ENCODE measurements at places on chromosomes 7 and 10. TPM values are rescaled to one million over a fixed set of nuclear protein-coding genes. Genes with fewer than 3 reads are reported as not detected.
A peak's percentile ranks its signal among the peaks of the same experiment; 100 is the strongest.

- H3K4me3 ChIP-seq: no peak overlapping the region
- no peak overlapping the region for H3K27ac ChIP-seq
- no peaks in the 10 kb centered on the region for H3K36me3 ChIP-seq
- H3K4me1 ChIP-seq: no peaks in the 10 kb centered on the region
Measured at GRCh38 chr10:91054325-91054724, 133.4 kb upstream of the ANKRD1 start.

- no peak for DNase-seq
- H3K4me3 ChIP-seq: no peak overlapping the region
- H3K4me1 ChIP-seq: no peaks in the 10 kb centered on the region
Measured at GRCh38 chr10:131870831-131871672, 29.8 kb upstream of the PPP2R2D start.

DNA sequence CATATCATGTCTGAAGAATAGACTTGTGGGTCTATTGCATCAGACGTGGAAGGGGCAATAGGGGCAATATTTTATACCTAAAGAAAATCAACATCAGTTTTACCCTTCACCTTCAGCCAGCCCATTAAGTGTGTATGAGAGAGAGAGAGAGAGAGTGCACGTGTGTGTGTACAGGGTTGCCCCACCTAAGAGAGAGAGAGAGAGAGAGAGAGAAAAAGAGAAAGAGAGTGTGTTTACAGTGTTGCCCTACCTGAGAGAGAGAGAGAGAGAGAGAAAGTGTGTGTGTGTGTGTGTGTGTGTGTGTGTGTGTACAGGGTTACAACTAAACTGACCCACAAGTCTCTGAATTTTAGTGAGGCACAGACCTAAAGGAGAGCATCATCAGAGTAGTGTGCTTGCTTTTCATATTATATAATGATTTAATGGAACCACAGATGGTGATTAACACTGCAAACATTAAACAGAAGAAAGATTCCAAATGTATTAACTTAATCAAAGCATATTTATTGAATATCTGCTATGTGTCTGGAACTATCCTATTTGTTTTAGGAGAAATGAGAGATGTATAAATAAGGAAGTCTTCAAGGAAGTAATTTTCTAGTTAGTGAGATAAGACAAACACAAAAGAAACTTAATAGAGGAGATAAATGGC, 66.8 kb downstream of the CD36 start:
- no peak for DNase-seq
- no peaks in the 10 kb centered on the region for H3K36me3 ChIP-seq
- no peaks in the 10 kb centered on the region for H3K27me3 ChIP-seq
- H3K27ac ChIP-seq: no peak overlapping the region
- no peak overlapping the region for H3K4me3 ChIP-seq

- peaks cover 39% of the 10 kb centered on the region for H3K27me3 ChIP-seq
- H3K4me3 ChIP-seq: no peak overlapping the region
- peaks cover 9% of the 10 kb centered on the region for H3K4me1 ChIP-seq
Measured at GRCh38 chr7:28855538-28856217, 102.5 kb downstream of the TRIL start.

- H3K4me1 ChIP-seq: no peaks in the 10 kb centered on the region
- no peak overlapping the region for H3K27ac ChIP-seq
- H3K36me3 ChIP-seq: no peaks in the 10 kb centered on the region
Measured at GRCh38 chr10:115001506-115002381, 63.7 kb downstream of the TRUB1 start.

DNA sequence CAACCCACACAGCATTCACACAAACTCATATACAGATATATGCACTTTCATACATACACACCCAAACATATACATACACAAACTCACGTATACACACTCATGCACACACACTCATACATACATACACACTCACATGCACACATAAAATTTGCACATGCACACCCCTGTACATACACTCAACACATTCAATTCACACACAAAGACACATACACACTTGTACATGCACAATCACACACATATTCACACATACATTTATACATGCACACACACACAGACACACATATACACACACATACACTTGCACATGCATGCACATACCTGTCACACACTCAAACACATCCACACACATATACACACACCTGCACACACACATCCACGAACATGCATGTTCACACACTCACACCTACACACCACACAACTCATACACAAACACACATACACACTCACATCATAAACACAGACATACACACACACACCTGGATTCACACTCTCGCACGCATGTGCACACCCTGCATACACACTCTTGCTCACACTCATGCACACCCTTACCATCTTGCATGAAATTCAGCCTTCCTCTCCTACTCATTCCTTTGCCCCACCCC, 451.2 kb downstream of the GRID1 start:
- H3K4me3 ChIP-seq: no peak overlapping the region
- no peak overlapping the region for H3K27ac ChIP-seq
- no peaks in the 10 kb centered on the region for H3K27me3 ChIP-seq
- DNase-seq: no peak

DNA sequence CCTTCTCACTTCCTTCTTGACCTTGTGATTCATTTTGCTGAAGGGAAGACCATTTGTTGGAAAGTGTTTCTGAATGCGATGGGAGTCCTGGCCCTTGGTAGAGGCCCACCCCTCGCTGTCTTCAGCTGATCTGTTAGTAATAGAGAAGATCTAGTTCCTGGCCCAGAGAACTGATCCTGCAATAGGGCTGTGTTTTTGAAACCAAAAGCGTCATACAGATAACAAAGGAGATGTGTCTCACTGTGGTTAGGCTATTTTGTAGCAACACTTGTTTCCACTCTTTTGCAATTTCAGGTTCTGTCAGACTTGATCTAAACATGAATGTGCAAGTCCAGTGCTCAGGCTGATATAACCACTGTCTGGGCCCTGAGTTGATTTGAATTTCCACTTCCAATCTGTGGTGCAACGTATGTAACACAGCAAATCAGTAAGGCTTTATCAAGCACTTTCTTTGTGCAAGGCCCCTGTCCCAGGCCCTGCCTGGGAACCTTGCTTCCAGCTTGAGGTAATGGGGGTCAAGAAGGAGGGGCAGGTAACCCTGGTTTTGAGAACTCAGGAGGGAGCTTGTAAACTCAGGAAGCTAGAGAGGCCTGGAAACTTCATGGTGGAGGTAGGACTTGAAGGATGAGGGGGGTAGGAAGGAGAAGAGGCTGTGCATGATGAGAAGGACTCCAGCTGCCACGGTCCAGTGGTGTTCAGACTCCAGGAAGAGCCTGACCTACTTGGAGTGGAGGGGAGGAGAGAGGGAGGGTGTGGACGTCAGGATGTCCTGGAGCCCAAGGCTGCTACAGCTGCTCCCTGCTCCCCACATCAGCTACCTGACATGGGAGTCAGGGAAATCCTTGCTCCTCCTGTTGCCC, 42.2 kb upstream of the SRGN start:
- DNase-seq: no peak
- peak overlapping the region; percentile 47 for H3K27ac ChIP-seq
- no peak overlapping the region for H3K4me3 ChIP-seq
- H3K4me1 ChIP-seq: no peaks in the 10 kb centered on the region
- no peaks in the 10 kb centered on the region for H3K36me3 ChIP-seq
- no peaks in the 10 kb centered on the region for H3K27me3 ChIP-seq

DNA sequence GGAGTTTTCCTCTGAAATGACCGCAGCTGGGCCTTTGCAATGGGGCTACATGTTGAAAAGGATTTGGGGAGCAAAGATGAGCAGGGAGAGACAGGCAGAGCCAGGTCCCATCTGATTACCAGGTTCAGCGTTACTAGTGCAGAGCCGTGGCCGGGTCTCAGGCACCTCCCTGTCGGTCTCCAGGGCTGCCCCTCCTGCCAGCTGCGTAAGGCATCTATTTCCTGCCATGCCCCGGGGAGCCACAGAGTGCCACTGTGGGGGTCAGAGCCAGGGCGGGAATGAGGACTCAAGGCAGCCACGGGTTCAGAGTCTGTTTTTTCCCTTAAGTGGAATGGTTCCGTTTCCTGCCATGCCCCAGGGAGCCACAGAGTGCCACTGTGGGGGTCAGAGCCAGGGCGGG, 382.6 kb upstream of the SHH start:
- H3K36me3 ChIP-seq: no peaks in the 10 kb centered on the region
- H3K4me3 ChIP-seq: no peak overlapping the region
- DNase-seq: no peak

DNA sequence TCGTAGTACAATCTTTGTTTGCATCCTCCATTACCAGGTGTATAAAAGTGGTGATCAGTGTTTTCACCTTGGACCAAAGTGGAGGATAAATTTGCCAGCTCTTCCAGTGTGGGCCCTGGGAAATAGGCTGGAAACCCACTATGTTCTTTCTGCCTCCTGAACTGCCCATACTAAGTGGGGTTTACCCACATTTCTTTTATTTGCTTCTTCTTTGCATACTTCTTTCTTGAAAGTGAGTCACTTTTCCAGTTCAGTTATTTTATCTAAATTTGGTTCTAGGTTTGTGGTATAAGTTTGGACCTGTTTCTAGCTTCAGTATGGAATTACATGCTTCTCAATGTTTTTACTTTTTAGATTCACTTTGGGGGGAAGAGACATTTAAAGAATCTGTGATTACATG, 126.2 kb upstream of the ACBD5 start:
- H3K36me3 ChIP-seq: no peaks in the 10 kb centered on the region
- no peaks in the 10 kb centered on the region for H3K27me3 ChIP-seq
- no peak for DNase-seq
- no peak overlapping the region for H3K27ac ChIP-seq

- peak overlapping the region; percentile 92 for H3K27ac ChIP-seq
- peak overlapping the region; percentile 97 for H3K4me3 ChIP-seq
- H3K4me1 ChIP-seq: peaks cover 42% of the 10 kb centered on the region
- DNase-seq: no peak
- no peaks in the 10 kb centered on the region for H3K27me3 ChIP-seq
Measured at GRCh38 chr10:112446055-112446854, 459 bp downstream of the ZDHHC6 start.

DNA sequence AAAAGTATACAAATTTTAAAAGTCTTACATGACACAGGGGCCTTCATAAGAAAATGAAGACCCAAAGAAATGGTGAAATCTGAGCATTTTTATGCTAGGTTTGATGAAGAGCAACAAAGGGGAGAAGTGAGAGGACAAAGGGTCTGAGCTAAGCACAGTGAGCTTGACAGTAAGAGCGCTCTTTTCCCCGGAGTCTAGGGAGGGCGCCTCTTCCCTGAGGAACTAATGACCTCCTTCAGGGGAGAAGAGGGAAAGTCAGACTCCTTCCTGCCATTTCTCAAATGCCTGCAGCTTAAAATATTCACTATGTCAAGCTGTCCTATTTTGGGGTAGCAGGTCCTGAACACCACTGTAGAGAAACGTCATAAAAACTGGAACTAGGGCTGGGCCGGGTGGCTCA, 18.1 kb upstream of the PAXIP1 start:
- no peak overlapping the region for H3K27ac ChIP-seq
- H3K4me3 ChIP-seq: no peak overlapping the region
- DNase-seq: no peak
- no peaks in the 10 kb centered on the region for H3K36me3 ChIP-seq
- H3K4me1 ChIP-seq: no peaks in the 10 kb centered on the region

DNA sequence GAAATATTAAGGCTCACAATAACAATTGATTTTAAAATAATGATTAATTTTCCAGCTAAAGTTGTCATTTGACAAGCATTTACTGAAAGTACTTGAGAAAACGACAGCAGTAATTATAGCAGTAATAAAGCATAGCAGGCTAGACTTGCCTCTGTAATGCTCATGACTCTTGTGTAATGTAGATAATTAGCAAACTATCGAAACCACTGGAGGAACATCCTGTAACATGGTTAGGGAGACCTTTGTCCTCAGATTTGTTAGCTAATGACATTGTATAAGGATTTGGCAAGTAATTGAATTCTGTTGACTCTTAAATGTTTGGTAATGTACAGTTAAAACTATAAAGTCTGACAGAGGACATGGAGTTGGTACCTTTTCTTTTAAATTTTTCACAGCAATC, 24.8 kb downstream of the ARL4A start:
- H3K27ac ChIP-seq: no peak overlapping the region
- H3K4me3 ChIP-seq: no peak overlapping the region
- peaks cover 36% of the 10 kb centered on the region for H3K4me1 ChIP-seq
- DNase-seq: no peak
- H3K27me3 ChIP-seq: no peaks in the 10 kb centered on the region

DNA sequence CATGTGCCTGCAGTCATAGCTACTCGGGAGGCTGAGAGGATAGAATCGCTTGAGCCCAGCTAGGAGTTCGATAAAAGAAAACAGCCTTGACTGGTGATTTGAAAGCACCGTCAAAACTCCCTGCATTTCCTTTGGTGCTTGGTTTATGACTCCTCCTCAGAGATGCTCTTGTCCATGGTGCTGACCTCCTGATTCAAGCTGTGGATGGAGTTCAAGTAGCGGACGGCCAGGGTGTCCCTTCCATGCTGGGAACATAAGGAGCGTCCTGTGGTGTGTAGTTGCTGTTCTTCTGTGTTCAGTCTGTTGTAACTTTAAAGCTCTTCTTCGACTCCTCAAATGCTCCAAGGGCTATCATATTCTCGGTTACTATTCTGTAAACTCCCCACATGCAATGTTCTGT, 382.5 kb upstream of the KIAA1217 start:
- no peaks in the 10 kb centered on the region for H3K4me1 ChIP-seq
- no peak overlapping the region for H3K27ac ChIP-seq
- no peak for DNase-seq

DNA sequence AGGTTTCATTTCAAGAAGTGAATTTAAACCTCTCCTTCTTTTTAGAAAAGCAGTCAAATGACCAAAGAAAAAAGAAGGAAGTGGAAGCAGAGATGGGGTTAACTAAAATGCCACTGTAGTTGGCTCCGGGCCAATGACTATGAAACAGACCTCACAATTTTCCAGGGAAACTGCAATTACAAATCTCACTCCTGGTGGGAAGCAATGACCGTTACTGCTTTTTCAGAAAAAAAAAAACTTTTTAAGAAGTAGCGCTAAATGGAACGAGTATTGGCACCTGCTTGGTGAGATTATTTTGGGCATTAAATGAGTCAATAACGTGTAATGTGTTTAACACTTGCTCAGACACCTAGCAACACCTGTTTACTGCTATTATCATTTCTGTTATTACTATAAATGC, 1.2 kb downstream of the SFRP4 start:
- peaks cover 57% of the 10 kb centered on the region for H3K27me3 ChIP-seq
- H3K27ac ChIP-seq: no peak overlapping the region
- H3K4me3 ChIP-seq: no peak overlapping the region
- no peak for DNase-seq

GRCh38 chr7:140263277-140263676, 86.5 kb upstream of the KDM7A start:
- H3K4me3 ChIP-seq: no peak overlapping the region
- no peak overlapping the region for H3K27ac ChIP-seq
- no peak for DNase-seq
- H3K36me3 ChIP-seq: no peaks in the 10 kb centered on the region

GRCh38 chr7:149071641-149072437, 18.7 kb downstream of the ZNF786 start:
- H3K27ac ChIP-seq: peak overlapping the region; percentile 34
- no peaks in the 10 kb centered on the region for H3K27me3 ChIP-seq
- H3K4me1 ChIP-seq: no peaks in the 10 kb centered on the region
- no peak for DNase-seq

- no peaks in the 10 kb centered on the region for H3K36me3 ChIP-seq
- DNase-seq: no peak
- no peaks in the 10 kb centered on the region for H3K4me1 ChIP-seq
- no peak overlapping the region for H3K4me3 ChIP-seq
- no peak overlapping the region for H3K27ac ChIP-seq
Measured at GRCh38 chr10:20115894-20116293, 299.7 kb downstream of the PLXDC2 start.

The RAPGEF5 gene
- total RNA-seq: 50.5 TPM

The CFAP69 gene
- 1.8 TPM for total RNA-seq

The C10orf67 gene
- total RNA-seq: not detected

The SFTPA1 gene
- not detected for total RNA-seq

The KLHDC10 gene
- total RNA-seq: 17.5 TPM

The ALKBH4 gene
- total RNA-seq: 11.0 TPM
